Esophagus muscularis mucosa (tissue), 4 donors: ENCODE measurements at places on chromosomes 7 and 10. TPM values are rescaled to one million over a fixed set of nuclear protein-coding genes. Genes with fewer than 3 reads are reported as not detected.

The NCF1 gene
- total RNA-seq: 10.0 TPM

The NXPH1 gene
- not detected for total RNA-seq

The PRF1 gene
- total RNA-seq: 3.2 TPM

The GIMAP6 gene
- 37.4 TPM for total RNA-seq

The NEUROG3 gene
- not detected for total RNA-seq

The FRAT1 gene
- total RNA-seq: 8.8 TPM

DNA sequence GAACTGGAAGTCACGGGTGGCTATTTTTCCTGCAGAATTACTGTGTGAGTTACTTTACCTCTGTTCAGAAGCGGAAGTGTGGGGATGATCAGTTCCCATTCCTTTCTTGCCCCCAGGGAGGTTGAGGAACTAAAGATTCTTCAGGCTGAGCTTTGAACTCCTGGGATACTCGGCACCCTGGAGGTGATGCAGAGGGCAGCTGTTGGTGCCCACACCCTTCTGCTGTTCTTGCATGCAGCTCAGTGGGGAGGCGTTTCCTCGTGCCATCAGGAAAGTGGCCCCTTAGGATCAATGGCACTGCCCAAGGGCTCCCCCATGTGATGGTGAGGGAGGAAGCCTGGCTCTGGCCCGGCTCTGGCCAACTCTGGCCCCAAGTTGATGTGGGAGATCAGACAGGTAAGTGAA, 44.7 kb upstream of the MXI1 start:
- no peak overlapping the region for H3K27ac ChIP-seq
- no peak for DNase-seq
- no peaks in the 10 kb centered on the region for H3K36me3 ChIP-seq

GRCh38 chr10:104146882-104147281, 24.9 kb downstream of the SFR1 start:
- H3K36me3 ChIP-seq: no peaks in the 10 kb centered on the region
- H3K27ac ChIP-seq: no peak overlapping the region
- no peaks in the 10 kb centered on the region for H3K4me1 ChIP-seq
- no peak overlapping the region for H3K4me3 ChIP-seq
- H3K27me3 ChIP-seq: no peaks in the 10 kb centered on the region
- no peak for DNase-seq

DNA sequence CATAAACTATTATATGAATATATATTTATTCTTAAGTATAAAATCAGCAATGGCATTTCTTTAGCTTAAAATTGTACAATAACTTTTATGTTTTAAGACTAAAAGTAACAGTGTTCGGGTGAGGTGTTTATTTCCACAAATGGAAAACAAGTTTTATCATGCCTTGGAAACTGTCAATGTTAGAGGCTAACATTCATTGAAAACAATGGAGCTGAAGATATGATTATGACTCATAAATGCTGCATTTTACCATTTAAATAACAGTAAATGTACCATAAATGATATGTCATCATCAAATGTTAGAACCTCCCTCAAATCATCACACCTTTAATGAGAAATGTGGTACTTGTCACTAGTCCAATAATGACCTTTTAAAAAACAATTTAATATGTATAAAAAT, 897.3 kb downstream of the PCDH15 start:
- no peak overlapping the region for H3K27ac ChIP-seq
- no peak for DNase-seq
- no peaks in the 10 kb centered on the region for H3K4me1 ChIP-seq
- no peak overlapping the region for H3K4me3 ChIP-seq
- H3K36me3 ChIP-seq: no peaks in the 10 kb centered on the region

DNA sequence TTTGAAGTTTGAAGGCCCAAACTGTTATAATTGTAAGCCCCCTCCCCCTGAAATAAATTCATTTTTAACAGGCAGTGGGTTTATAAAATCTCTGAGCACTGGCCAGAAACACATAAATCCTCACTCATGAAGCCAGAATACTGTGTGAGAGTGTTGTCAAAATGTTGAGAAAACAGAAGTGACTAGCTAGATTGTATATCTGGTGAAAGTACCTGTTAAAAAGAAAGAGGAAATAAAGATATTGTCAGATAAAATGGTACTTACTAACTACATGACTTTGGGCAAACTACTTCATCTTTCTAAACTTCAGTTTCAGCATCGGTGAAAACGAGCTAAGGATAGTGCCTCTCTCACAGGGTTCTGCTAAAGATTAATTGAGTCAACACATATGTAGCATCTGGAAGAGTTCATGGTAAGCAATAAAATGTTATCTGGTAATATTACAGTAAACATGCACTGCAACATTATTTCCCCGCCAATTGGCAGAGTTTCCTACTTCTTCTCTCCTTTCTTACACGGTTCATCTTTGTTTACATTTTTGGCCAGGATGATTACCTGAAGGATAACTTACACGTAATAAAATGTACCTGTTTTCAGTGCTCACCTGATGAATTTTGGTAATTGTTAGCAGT, 202.5 kb upstream of the CHRM2 start:
- H3K27ac ChIP-seq: no peak overlapping the region
- H3K27me3 ChIP-seq: no peaks in the 10 kb centered on the region
- no peaks in the 10 kb centered on the region for H3K36me3 ChIP-seq
- H3K4me3 ChIP-seq: no peak overlapping the region
- no peak for DNase-seq

DNA sequence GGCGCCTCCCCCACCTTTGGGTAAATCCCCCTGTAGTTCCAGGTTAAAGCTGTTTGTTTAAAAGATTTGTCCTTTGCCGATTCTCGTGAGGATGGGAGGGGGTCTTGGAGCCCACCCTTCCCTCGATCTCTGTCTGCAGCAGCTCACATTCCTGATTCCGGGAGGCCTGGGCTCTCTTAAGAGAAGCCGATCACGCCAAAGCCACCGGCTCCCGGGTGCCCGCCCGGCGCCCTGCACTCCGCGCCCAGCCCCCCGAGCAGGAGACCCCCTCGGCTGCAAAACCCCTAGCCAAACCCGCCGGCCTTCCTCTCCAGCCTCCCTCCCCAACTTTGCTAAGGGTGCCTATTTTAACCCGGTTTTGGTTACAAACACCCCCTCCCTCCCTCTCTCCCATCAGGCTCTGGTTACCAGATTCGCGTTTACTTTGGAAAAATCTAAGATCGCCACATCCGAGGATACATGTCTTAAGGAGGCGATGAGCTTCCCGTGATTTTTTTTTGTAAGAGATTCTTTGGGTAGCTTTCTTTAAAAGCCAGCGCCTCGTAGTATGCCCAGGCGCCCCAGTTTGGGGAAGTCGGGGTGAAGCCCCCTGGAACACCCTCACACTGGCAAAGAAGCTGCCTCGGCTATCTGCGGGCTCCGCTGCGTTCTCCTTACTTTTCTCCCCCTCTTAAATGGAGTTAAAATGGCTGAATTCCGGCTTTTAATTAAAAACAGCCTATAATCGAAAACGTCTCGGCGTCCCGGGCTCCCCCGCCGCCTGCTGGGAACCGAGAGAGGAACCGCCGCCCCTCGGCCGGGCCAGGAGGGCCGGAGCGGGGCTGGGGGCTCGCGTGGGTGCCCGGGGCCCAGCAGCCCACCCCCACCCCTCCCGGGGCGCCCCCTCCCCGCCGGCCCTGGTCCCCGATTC, 983 bp downstream of the TNRC18 start:
- no peak for DNase-seq
- H3K4me1 ChIP-seq: peaks cover 24% of the 10 kb centered on the region
- no peaks in the 10 kb centered on the region for H3K27me3 ChIP-seq
- H3K4me3 ChIP-seq: peak overlapping the region; percentile 84
- no peaks in the 10 kb centered on the region for H3K36me3 ChIP-seq
- H3K27ac ChIP-seq: peak overlapping the region; percentile 100

- H3K4me3 ChIP-seq: peak overlapping the region; percentile 95
- H3K4me1 ChIP-seq: peaks cover 19% of the 10 kb centered on the region
- peak overlapping the region; percentile 96 for H3K27ac ChIP-seq
Measured at GRCh38 chr7:55366461-55367070, 1.4 kb downstream of the LANCL2 start.

DNA sequence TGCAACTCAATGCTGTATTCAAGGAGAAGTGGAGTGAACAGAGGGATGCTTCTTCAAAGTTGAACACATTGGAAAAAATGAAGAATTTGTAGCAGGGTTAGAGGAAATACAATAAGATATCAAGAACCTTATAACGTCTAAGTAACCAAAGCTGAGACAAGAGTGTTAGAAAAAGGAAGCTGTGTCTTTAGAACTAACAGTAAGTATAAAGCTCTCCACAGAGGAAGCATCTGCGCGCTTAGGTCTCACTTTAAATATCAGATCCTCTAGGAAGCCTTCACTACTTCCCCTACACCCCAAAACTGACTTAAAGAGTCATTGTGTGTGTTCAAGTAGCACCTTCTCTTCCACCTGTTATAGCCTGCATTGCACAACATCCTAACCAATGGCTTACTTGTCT, 43.0 kb downstream of the CH25H start:
- no peak for DNase-seq
- H3K27me3 ChIP-seq: no peaks in the 10 kb centered on the region
- H3K4me1 ChIP-seq: no peaks in the 10 kb centered on the region

DNA sequence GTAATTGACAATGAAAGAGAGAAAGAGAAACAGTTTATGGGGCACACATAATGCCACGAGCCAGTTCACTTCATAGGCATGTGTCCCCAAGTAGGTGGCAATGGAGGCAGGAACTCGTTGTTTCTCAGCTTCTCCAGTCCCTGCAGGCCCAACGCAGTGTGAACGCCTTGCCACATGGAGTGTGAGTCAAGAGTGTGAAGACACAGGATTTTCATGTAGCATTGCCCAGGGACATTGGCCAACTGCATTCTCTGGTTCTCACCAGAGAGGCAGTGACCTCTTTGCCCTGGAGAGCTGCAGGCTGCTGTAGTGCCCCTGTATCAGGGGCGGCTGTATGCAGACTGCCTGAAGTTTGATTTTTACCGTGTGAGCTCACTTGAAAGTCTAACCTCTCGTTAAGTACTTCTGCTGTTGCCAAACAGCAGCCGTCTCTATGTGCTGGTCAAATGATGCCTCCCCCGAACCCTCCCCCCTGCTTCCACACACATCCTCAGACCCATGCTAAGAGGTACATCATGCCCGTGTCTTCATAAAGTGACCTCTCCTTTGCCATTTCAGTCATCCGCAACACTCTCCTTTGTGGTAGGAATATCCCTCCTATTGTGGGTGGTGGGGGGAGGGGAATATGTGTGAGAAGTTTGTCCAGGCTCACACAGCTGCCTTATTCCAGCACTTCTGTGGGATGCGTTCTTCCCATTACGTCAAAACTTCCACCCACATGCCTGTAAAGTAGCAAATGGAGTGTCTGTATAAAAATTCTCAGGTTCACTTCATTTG, 12.7 kb downstream of the LRRC18 start:
- no peak overlapping the region for H3K4me3 ChIP-seq
- no peaks in the 10 kb centered on the region for H3K36me3 ChIP-seq
- no peak for DNase-seq
- H3K27ac ChIP-seq: no peak overlapping the region
- H3K27me3 ChIP-seq: no peaks in the 10 kb centered on the region
- no peaks in the 10 kb centered on the region for H3K4me1 ChIP-seq

- H3K36me3 ChIP-seq: no peaks in the 10 kb centered on the region
- peak overlapping the region; percentile 75 for H3K27ac ChIP-seq
- H3K4me3 ChIP-seq: no peak overlapping the region
- H3K27me3 ChIP-seq: no peaks in the 10 kb centered on the region
- peaks cover 69% of the 10 kb centered on the region for H3K4me1 ChIP-seq
Measured at GRCh38 chr10:77411805-77412204, 225.8 kb downstream of the KCNMA1 start.

GRCh38 chr10:72875250-72876055, 18.1 kb upstream of the OIT3 start:
- H3K4me3 ChIP-seq: no peak overlapping the region
- H3K27ac ChIP-seq: no peak overlapping the region
- DNase-seq: no peak
